Non-pigmented ciliary epithelial cell (primary cell): ENCODE measurements at places on chromosomes 1 and 21.
A peak's percentile ranks its signal among the peaks of the same experiment; 100 is the strongest.

- DNase-seq: no peak
These were observed 66.1 kb upstream of the AKT3 start for GRCh38 chr1:243916160-243916559.

DNA sequence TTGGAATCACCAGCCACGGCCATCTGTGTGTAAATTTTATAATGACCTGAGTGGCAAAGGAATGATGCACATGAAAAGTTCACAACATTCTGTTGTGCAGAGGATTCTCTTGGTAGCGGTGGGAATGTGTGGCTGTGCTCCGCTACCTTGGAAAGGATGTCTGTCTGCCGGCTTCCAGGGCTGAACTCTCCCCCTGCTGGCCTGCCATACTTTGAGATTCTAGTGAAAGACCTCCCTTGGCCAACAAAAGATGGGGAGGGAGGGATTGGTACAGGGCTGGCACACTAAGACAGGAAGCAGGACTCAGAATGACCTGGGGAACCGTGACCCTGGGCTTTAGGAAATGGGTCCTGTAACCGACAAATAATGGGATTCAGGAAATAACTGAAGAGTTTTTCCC is 194.5 kb upstream of the PLD5 start:
- DNase-seq: no peak

- DNase-seq: no peak
These were observed 11.3 kb upstream of the RHEX start for GRCh38 chr1:206041640-206042039.

DNA sequence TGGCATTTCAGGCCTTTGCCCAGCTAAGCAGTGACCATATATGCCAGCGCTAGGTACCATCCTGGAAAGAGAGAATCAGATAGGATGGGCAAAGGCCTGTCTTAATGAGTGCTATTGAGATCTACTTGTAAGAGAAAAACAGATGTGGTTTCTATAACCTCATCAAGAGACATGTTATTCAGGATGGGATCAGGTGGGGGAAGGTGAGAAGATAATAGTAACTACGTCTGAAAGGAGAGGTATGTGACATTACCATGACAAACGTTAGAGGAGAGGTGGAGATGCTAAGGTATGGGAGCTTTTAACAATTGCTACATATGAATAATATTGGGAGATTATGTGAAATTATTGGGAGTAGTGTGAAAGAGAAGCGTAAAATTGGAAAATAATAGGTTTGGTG is 204.2 kb upstream of the PLXNA2 start:
- no peak for DNase-seq

DNA sequence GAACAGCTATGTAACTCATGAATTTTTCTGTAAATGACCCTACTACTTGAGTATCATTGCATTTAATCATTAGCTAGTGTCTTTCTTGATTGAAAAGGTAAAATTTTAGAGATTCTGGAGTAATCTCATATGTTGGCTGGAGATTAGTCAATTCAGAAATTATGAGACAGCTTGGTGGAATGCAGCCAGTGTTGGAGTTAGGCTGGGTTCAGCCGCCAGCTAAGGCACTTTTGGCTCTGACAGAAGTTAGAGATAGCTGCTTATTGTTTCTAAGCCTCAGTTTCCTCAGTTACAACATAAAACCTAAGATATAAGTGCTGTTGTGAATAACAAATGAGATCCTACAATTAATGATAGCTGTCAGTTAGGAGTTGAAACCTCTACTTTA is 49.4 kb downstream of the TBCE start:
- DNase-seq: no peak

DNA sequence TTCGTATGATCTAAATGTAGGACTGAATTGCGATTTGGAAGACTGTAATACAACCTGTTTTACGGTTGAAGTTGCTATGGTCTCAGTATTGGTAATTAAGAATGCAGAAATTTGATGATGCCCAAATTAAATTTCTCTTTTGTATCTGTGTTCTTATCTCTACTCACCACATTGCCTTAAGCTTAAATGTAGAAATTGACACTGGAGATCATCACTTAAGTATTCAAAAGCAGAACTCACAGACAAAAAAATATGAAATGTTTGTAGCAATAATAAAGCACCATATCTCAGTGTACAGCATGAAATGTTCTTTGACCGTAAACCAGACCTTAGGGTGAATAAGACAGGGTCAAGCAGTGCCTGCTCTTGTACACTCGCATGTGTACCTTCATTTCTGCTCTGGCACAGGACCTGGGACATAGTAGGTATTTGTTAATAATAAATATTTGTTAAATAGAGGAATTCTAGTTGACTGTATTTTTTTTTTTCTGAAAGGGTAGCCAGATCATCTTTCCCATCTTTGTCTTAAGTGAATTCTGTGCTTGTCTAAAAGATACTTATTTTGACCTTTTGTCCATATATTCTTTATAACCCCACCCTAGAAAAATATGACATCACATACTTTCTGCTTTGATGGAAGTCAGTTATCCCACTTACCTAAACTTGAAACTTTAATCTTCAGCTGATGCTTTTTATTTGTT is 1.5 kb downstream of the CDC7 start:
- no peak for DNase-seq

DNA sequence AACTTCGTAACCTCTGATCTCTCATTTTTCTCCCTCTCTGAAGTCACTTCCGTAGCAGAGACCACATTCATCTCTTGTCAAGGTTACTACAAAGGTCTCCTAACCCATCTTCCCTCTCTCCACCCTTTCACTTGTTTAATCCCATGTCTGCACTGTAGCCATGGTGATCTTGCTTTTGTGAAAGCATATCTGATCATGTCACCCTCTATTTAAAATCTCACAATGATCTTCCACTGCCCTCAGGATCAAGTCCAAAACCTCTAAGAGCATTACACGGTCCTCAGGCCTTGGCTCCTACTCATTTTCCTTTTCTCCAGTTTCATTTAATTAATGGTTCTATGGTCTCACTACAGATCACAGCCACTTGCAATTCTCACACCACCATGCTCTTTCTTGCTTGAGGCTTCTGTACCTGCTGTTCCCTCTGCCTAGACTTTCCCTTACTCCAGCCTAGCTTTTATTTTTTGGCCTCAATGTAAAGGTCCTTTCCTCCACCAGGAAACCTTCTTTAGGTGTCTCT is 12.1 kb downstream of the ARHGEF11 start:
- no peak for DNase-seq

- DNase-seq: no peak
These were observed 80.5 kb downstream of the RERE start for GRCh38 chr1:8736927-8737326.

- DNase-seq: peak; percentile 88
These were observed 5.8 kb downstream of the LAMC2 start for GRCh38 chr1:183191833-183192232.

DNA sequence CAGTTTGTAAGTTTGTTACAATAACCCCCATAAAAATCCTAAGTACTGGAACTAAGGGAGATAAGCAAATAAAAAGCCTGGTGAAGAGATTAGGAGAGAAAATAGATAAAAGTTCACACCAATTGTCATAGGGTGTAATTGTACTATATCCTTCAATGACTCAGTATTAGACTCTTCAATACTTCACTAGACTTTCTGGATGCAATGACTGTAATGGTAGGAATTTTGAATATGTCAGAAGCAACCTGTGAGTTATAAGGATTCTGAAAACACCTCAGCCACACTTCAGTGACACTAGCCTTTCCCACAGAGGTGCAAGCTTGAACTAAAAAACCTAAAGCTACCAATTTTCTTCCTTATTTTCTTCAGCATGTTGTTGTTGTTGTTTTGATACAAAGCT is 147.9 kb downstream of the PTGER3 start:
- no peak for DNase-seq

GRCh38 chr1:189500778-189501177 is 976.9 kb downstream of the BRINP3 start:
- DNase-seq: peak; percentile 18

GRCh38 chr1:202244841-202245261 is 51.3 kb downstream of the LGR6 start:
- no peak for DNase-seq

- DNase-seq: no peak
These were observed 125.6 kb upstream of the CSF3R start for GRCh38 chr1:36608272-36608671.

DNA sequence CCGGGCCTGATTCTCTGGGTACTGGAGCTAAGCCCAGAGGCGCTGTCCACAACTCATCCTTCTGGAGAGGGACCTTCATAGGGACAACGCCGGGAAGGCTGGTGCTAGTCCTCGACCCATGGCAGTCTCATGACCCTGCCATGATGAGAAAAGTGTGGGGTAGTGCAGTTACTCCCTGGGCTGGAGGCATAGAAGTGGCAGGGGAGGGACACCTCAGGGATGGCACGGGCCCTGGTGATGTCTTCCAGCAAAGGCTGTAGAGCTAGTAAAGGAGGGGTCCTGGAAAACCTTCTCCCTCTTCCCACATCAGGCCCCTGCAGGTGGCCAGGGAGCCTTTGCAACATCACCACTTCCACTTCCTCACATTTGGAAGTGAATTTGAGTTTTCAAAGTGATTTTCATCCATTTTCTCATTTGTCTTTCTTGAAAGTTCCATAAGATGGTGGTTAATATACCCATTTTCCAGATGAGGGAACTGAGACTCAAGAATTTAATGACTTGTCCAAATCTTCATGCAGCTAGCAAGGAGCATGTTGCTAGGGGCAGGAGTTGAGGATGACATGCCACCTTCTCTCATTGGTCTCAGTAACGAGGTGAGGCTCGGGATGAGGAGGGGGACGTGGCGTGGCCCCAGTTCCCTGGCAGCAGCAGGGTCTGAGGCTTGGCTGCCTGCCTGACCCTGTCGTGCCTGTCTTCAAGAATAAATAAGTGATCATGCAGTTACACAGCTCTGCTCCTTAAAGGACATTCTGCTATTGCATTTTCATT is 3.3 kb upstream of the GOLT1A start:
- DNase-seq: no peak

DNA sequence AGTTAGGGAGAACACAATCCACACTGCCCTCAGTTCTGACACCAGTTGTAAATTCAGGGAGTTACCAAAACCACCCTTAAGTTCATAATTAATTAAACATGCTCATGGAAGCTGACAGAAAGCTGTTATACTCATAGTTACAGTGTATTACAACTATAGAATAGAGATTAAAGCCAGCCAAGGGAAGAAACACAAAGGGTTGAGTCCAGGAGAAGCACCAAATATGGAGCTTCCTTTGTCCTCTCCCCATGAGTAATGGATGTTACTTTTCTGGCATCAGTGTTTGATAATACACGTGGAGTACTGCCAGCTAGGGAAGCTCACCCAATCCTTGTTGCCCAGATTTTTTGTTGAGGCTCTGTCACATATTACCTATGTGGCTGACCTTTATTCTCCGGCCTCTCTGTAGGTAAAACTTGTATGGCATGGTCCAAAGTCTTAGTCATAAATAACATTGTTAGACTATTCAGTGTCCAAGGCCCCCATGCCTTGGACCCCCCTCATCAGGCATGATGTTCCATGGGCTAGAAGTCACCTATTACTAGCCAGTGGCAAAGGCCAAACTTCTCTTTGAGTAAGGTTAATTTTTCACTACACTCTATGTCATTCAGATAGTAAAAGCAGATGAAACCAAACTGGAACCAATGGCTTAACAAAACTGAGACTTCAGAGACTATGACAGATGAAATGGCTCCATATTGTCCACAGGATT is 175.7 kb downstream of the GPR52 start:
- DNase-seq: no peak

DNA sequence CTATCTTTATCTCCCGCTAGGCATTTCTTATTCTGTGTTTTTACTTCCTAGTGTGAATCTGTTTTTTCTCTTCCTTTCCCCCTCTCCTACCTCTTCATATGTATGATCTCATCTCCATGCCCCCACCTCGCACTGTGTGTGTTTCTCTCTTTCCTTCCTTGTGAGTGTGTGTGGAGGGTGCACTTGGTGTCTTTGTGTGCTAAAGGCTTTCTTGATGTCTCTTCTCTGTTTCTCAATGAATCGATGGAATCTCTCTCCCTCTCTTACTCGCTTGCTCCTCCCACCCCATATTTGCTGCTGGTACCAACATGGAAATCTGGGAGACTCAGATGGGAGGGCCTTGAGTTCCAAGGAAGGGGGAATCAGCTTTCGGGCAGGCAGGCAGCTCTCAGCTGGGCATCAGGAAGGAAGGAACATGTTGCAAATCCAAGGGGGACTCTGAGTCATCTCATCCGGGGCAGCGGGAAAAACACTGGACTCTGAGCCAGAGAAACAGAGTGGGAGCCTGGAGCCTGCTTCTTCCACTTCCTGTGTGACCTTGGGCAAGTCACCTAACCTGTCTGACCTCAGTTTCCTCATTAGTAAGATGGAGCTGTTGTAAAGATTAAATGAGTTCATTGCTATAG is 147.5 kb downstream of the PTPRU start:
- no peak for DNase-seq

- DNase-seq: no peak
These were observed 308.8 kb downstream of the CAMTA1 start for GRCh38 chr1:7094086-7094485.

DNA sequence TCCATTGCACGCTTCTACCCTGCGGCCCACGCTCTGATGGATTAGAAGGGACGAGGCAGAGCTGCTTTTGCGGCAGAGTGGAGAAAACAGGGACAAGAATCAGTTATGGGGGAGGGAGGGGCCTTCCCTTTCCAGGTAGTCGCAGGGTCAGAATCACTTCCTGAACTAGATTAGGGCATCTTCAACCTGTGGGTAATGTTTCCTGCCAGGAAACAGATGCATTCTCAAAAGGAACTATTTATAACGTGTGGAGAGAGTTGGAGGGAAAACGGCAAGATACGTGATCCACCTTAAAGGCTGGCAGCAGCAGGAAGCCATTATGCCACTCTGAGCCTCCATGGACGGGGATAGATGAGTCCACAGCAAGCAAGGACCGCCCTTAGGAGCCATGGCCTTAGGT is 59.9 kb upstream of the CNTN2 start:
- no peak for DNase-seq
